ENCODE measurements at places on chromosomes 12 and 14.
A peak's percentile ranks its signal among the peaks of the same experiment; 100 is the strongest.

DNA sequence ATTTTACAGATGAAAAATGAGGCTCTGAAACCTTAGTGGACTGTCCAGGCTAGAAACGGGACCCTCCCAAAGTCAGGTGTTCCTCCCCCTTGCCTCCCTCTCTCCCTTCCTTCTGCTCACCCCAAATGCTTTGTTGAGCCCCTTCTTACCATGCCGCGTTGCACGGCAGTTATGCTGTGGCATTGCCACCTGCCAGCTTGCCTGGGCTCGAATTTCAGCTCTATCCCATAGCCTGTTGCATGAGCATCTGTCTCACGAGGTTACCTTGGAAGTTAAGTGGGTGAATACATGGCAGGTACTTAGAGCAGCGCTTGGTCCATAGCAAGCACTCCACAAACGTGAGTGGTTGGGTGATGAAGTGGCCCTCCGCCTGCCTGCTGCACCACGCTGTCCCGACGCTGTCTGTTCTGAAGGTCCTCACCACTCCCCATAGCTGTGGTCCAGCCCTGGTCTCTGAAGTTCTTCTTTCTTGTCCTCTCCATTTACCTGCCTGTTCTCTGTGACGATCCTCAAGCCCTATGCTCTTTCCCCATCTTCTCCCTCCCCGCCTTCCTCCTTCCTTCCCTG, 269.9 kb downstream of the CACNA1C start:
- DNase-seq, result no peak

GRCh38 chr12:13101821-13102375, 1.6 kb downstream of the GSG1 start:
- no peak for DNase-seq

DNA sequence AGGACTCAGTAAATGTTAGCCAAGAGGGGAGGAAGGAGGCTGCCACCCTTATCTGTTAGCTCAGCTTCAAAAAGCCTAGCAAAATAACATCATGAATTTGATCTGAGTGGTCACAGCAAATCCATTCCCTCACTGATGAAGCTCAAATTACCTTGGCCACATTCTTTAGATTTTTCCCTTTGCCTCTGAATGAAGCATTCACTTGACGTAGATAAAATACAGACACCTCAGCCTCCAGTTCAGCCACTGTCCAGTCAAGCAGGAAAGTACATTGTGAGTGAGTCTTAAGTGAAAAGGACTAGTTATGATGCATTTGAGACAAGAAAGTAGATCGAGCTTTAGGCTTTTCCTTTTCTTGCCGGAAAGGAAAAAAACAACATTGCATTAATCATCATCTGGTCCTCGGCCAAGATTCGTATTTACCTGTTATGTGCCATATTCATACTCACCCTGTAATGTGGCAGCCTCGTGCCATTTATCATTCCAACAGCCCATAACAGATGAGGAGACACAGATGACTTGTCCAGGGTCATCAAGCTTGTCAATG, 146.5 kb downstream of the ETV6 start:
- DNase-seq, result no peak

GRCh38 chr12:19988459-19988873, 379.9 kb upstream of the PDE3A start:
- no peak for DNase-seq

- DNase-seq, result no peak
These were observed 697 bp downstream of the ATP6V0A2 start for GRCh38 chr12:123712780-123713319.

DNA sequence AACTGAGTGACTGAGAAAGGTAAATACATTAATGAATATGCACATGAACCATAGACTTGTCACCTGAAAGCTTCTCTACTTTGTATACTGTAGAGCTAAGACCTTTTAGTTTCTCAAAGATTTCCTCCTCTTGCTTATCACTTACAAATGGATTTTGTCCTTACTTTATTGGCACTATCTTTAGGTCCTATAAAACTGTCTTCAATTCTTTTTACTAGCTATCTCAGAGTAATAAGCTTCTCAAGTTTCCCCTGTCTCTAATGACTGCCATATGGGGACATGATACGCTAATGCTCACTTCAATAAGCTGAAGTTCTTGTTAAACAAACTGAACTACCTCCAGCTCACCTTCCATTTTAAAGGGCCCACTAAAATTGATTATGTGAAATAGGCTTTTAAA, 468.2 kb upstream of the CCDC196 start:
- no peak for DNase-seq

DNA sequence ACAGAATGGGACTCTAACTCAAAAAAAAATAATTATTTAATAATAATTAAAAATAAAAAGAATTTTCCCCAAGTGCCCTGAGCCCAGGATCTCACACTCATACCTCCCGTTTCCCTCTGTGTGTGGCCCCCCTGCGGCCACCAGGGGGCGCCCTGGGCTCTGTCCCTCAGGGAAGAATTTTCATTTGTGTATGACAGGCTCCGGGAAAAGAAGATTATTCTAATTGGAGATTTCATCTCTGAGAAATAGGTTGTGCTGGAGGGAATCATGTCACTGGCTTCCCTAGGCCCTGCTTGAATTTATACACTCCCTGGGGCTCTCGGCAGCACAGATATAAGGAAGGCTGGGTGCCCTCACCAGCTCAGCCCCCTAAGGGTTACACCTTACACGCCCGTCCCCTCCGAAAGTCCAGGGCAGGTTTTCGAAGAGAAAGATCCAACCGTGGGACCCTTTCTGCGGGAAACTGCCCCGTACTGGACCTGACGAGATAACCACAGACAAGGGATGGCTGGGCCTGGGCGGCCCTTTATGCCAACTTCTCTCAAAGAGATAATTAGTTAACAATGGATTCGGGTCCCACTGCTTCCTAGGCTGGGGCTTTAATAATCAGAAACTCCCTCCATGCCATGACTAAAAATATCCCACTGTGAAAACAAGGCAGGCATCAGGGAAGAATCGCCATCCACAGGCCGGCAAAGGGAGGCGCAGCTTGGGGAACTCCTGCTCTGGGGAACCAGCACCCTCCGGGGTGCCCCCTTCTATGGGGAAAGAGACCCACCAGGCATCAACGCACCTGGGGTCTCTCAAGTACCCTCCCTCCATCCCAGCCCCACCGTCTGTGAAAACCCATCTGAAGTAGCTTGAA, 80.7 kb downstream of the KDM2B start:
- DNase-seq, result peak; percentile 61

GRCh38 chr12:52956987-52957386, 8.1 kb downstream of the KRT18 start:
- DNase-seq, result no peak

GRCh38 chr14:68649476-68650189, 143.2 kb downstream of the ZFP36L1 start:
- DNase-seq, result no peak

DNA sequence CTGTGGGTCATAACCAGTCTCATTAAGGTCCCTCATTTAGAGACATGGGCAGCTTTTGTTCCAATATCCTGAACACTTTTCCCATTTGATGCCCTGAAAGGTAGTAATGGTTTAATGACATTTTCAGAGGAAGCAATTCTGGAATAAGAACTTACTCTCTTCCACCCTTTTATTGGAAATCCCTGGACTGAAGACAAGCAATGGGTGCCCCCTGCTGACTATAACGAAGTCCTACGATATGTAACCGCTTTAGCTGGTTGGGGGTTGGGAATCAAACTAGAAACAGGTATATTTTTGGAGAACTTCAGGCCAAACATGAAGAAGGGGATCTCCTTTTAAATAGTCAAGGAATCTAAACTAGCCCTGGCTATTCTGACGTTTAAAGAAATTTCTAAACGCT, 20.5 kb downstream of the SARNP start:
- no peak for DNase-seq

- no peak for DNase-seq
These were observed 72.2 kb upstream of the PRMT8 start for GRCh38 chr12:3418609-3419390.

DNA sequence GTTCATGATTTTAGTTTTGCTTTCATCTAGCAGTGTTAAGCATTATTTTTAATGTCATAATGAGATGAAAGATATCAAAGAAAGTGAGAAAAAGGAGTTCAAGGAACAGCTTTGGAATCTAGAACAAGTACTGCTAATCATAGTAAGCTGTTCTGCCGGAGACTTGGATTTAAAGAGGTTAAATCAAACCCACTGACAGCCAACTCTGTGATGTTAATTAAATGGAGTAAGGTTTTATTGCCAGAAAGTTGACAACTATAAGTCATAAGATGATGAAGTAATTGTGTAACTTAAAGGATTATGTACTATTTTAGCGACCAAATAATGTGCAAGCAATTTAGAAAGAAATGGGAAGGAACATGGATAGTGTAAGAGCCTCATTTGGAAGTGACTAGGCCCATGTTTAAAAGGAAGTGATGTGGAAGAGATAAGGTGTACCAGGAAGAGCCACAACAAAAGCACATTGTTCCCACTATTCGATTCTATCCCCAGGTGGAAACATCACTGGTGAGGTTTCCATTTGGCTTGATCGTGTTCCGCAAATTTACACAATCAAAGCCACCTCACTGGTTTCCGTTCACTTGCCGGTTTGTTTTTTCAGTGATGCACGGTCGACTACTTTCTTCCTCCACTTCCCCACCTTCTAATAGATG, 388.5 kb downstream of the PAWR start:
- no peak for DNase-seq

DNA sequence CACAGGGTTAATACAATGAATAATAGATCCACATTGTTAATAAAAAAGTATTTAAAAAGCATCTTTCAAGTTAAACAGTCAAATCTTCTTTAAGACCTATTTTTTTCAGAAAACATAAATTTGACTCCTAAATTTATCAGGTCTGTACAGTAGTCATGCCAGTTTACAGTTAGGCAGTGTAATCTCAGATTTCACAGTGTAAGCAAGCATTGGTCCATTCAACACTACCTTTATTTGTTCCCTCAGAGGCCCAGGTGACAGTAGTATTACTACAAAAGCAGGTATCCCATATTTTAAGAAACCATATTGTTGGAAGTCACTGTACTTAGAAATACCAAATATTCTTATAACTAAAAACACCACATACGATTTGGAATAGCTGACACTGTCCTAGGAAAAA, 6.1 kb downstream of the ATP2B1 start:
- DNase-seq, result no peak

- no peak for DNase-seq
These were observed 22.7 kb upstream of the ORAI1 start for GRCh38 chr12:121603581-121603980.

DNA sequence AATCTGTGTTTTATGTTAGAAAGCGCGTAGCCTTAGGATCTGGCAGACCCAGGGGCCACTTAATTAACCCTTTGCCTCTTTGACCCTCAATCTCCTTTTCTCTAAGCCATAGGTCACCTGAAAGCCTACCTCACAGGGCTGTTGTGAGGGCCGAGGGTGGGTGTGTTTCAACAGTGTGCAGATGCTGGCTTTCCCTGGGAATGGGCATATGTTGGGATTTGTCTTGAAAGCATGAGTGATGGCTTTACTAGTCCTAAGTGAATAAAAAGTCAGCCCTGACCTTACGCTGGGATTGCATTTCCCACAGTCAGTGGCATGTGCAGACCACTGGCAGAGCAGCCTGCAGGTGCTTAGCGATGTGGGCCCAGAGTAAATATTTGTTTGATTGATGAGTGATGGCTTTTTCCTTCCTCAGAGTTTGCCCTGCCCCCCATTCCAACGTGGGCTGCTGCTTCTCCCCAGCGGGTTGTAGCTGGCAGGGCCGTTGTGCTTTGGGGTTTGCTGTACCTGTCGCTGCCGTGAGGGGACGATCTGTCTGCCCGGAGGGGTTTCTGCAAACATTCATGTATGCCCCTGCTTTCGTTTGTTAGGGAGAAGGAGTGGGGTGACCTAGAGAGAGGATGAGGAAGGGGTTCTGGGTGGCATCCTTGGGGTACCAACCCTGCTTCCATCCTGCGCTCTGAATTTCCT, 31.5 kb downstream of the MEG3 start:
- no peak for DNase-seq

DNA sequence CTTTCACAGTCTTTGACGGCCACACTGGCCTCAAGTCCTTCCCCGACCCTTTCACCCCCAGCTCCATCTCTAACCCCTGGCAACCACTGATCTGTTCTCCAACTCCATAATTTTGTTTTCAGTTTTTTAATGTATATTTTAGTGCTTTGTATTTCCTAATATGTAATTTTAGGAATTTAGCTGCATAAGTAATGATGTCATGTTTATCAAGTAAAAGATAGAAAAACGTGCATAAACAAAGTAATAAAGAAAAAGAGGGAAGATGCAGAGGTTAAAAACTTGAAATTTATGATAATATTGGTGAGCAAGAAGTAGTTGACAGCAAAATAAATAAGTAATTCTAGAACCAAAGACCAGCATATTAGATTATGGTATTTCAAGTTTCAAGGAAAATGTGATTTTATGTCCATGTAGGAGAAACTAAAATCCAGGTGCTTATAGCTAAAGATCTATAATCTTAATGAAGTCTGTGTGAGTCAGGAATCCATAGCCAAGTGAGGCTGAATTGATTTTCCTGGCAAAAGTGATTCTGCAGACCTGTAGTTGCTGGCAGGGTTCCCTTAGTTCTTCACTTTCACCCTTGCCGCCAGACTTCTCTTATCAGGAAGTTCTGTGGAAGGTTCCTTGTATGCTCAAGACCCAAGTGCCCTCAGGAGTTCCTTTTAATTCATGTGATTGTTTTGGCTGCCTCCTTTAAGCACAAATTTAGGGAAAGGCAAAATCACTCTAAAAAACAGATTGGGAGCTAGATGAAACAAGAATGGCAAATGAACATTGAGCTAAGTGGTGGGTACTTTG, 24.4 kb downstream of the FBXW8 start:
- no peak for DNase-seq

- DNase-seq, result no peak
These were observed 49.1 kb upstream of the FKBP4 start for GRCh38 chr12:2745655-2746054.

GRCh38 chr12:42094277-42094676, 50.4 kb downstream of the GXYLT1 start:
- DNase-seq, result no peak

GRCh38 chr14:57462551-57462950, 31.1 kb downstream of the CCDC198 start:
- DNase-seq, result no peak

DNA sequence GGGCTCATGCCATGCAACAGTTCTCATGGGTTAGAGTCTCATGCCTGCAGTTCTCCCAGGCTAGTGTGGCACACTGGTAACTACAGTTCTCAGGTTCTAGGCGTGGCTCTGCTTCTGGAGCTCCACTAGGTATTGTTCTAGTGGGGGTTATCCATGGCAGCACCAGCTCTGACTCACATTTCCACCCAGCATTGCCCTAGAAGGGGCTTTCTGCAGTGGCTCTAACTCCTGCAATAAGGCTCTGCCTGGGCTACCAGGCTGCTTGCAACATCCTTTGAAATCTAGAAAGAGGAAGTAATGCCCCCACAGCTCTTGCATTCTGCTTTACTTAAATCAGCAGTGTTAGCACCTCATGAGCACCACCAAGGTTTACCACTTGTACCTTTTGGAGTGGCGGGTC, 220.3 kb upstream of the ARID2 start:
- no peak for DNase-seq

- DNase-seq, result no peak
These were observed 51.3 kb downstream of the CFAP251 start for GRCh38 chr12:121969726-121970125.

- no peak for DNase-seq
These were observed 3.6 kb downstream of the AKAP6 start for GRCh38 chr14:32332415-32333316.
